Right lobe of liver (tissue), 6 donors: ENCODE measurements at places on chromosomes 6 and 20. TPM values are rescaled to one million over a fixed set of nuclear protein-coding genes. Genes with fewer than 3 reads are reported as not detected.

GRCh38 chr6:39927159-39927558, 7.1 kb downstream of the MOCS1 start:
- no peak overlapping the region for H3K27ac ChIP-seq
- H3K4me3 ChIP-seq: no peak overlapping the region
- H3K4me1 ChIP-seq: peaks cover 40% of the 10 kb centered on the region
- no peaks in the 10 kb centered on the region for H3K27me3 ChIP-seq
- peaks cover 14% of the 10 kb centered on the region for H3K36me3 ChIP-seq

Gene HLA-G
- total RNA-seq: not detected

Gene IMPG1
- total RNA-seq: not detected

DNA sequence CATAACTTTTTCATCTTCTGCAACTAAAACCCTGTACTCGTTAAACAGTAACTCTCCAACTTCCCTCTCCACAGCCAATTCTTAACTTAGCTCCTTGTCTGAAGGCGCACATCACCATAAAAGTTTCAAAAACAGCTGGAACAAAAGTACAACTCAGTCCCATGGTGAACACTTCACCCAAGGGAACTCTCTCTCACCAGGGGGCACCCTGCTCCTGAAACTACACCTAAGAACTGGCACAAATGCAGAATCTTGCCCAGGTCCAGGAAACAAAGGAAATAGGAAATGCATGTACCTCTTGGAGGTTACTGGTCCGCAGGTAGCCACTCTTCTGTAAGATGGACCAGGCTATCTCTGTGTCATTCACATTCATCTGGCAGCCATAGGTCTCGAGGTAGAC, 6.6 kb downstream of the CDK5RAP1 start:
- H3K27me3 ChIP-seq: no peaks in the 10 kb centered on the region
- DNase-seq: no peak
- no peak overlapping the region for H3K27ac ChIP-seq

Gene METTL24
- total RNA-seq: 0.53 TPM

Gene PXMP4
- total RNA-seq: 14.1 TPM

Gene HLA-DQA2
- total RNA-seq: 0.25 TPM

DNA sequence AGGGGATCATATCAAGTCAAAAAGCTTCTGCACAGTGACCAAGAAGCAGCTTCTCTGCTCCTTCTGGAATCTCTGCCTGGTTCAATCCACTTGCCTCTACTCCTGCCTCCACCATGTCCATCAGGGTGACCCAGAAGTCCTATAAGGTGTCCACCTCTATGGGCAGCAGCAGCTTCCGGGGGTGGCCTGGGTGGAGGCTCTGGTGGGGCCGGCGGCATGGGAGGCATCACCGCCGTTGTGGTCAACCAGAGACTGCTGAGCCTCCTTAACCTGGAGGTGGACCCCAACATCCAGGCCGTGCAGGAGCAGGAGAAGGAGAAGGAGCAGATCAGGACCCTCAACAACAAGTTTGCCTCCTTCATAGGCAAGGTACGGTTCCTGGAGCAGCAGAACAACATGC, 159.3 kb downstream of the PRKN start:
- H3K36me3 ChIP-seq: no peaks in the 10 kb centered on the region
- DNase-seq: no peak
- H3K27me3 ChIP-seq: no peaks in the 10 kb centered on the region
- no peak overlapping the region for H3K4me3 ChIP-seq
- no peaks in the 10 kb centered on the region for H3K4me1 ChIP-seq

DNA sequence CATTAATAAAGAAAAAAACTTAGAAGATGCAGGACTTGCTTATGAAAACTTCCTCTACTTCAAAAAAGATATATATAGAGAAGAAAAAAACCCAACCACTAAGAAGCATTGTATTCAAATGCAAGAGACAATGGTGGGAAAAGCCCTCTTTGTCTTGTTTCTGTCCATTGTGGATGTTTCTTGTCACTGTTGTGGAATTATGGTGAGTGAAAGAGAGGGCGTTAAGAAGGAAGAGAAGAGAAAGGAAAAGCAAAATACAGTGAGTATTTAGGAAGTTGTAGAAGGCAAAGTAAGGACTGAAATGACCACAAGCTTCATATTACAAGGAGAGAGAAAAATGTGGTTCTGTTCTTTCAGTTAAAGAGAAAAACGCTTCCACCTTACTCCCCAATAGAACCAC, 14.1 kb upstream of the THBD start:
- no peaks in the 10 kb centered on the region for H3K4me1 ChIP-seq
- no peaks in the 10 kb centered on the region for H3K27me3 ChIP-seq
- no peak overlapping the region for H3K4me3 ChIP-seq
- no peak for DNase-seq
- no peak overlapping the region for H3K27ac ChIP-seq

Gene PPP1R16B
- 1.9 TPM for total RNA-seq

GRCh38 chr6:129006724-129007514, 124.0 kb downstream of the LAMA2 start:
- no peaks in the 10 kb centered on the region for H3K27me3 ChIP-seq
- H3K27ac ChIP-seq: no peak overlapping the region
- no peak for DNase-seq
- H3K4me3 ChIP-seq: no peak overlapping the region
- H3K36me3 ChIP-seq: no peaks in the 10 kb centered on the region

DNA sequence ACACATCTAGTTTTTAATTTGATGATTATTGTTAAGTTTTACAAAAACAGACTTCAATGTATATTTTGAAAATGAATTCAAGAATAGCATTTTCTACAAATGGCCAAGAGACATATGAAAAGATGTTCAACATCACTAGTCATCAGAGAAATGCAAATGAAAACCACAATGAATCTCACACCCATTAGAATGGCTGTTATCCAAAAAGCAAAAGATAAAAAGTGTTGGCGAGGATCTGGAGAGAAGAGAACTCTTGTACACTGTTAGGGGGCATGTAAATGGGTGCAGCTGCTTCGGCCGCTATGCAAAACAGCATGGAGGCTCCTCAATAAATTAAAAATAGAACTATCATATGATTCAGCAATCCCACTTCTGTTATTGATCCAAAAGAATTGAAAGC, 185.8 kb upstream of the CCN2 start:
- no peaks in the 10 kb centered on the region for H3K27me3 ChIP-seq
- no peaks in the 10 kb centered on the region for H3K4me1 ChIP-seq
- H3K27ac ChIP-seq: no peak overlapping the region
- no peaks in the 10 kb centered on the region for H3K36me3 ChIP-seq
- no peak for DNase-seq

Gene BPIFB4
- not detected for total RNA-seq

Gene KDM1B
- total RNA-seq: 9.5 TPM

GRCh38 chr6:130978660-130979396, 84.2 kb downstream of the EPB41L2 start:
- H3K4me3 ChIP-seq: no peak overlapping the region
- no peaks in the 10 kb centered on the region for H3K36me3 ChIP-seq
- no peak for DNase-seq
- H3K4me1 ChIP-seq: no peaks in the 10 kb centered on the region
- H3K27ac ChIP-seq: no peak overlapping the region

- H3K4me3 ChIP-seq: no peak overlapping the region
- H3K4me1 ChIP-seq: no peaks in the 10 kb centered on the region
- no peak for DNase-seq
- peaks cover 19% of the 10 kb centered on the region for H3K36me3 ChIP-seq
- H3K27ac ChIP-seq: no peak overlapping the region
Observed at GRCh38 chr6:169710009-169710408, 8.1 kb downstream of the C6orf120 start.

Gene EPB41L1
- total RNA-seq: 13.2 TPM

Gene SMLR1
- total RNA-seq: 23.7 TPM

- H3K36me3 ChIP-seq: no peaks in the 10 kb centered on the region
- peak overlapping the region; percentile 78 for H3K4me3 ChIP-seq
- no peaks in the 10 kb centered on the region for H3K27me3 ChIP-seq
- H3K4me1 ChIP-seq: peaks cover 11% of the 10 kb centered on the region
- peak overlapping the region; percentile 96 for H3K27ac ChIP-seq
Observed at GRCh38 chr6:109008054-109008453, 86.6 kb downstream of the SESN1 start.

Gene RHAG
- total RNA-seq: not detected

Gene TMEM244
- total RNA-seq: not detected

GRCh38 chr6:40171343-40171742, 237.1 kb upstream of the MOCS1 start:
- H3K4me3 ChIP-seq: no peak overlapping the region
- H3K4me1 ChIP-seq: no peaks in the 10 kb centered on the region
- DNase-seq: no peak
- H3K27me3 ChIP-seq: no peaks in the 10 kb centered on the region
- no peak overlapping the region for H3K27ac ChIP-seq
- no peaks in the 10 kb centered on the region for H3K36me3 ChIP-seq

GRCh38 chr6:167990016-167990945, 7.2 kb upstream of the KIF25 start:
- no peak overlapping the region for H3K4me3 ChIP-seq
- H3K27me3 ChIP-seq: no peaks in the 10 kb centered on the region
- no peaks in the 10 kb centered on the region for H3K4me1 ChIP-seq
- no peak for DNase-seq
- no peaks in the 10 kb centered on the region for H3K36me3 ChIP-seq

Gene DEFB112
- total RNA-seq: not detected

DNA sequence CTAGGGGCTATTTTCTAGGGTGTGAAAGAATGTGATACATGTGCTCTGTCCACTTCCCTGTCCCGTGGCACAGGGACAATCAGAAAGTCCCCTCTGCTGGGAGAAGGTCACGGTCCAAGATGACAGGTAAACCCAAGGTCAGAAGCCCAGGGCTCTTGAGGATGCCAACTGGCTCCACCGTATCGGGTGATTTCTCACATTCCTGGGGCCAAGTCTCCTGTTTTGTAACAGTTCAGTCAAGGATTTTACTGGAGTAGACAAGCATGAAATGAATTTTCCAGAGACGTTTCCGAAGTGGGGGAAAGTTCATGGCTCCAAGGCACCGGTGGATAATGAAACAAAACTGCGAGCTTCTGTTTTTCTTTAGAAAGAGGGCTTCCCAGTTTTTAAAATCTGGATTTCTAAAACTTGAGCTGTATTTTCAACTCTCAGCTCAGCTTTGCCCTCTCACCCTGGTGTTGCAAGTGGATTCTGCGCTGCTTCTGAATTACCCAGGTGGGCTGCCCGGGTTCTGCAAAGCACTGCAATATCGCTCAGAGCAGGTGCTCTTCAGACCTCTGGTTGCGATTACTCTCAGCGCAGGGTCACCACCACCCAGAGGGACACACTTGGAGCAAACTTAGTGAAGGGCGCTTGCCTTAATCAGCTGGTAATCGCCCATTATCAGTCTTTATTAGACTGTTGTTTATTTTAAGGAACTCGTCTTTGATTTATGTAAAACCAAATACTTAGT, 64.4 kb upstream of the TMEM170B start:
- no peak overlapping the region for H3K27ac ChIP-seq
- no peaks in the 10 kb centered on the region for H3K36me3 ChIP-seq
- no peak for DNase-seq
- peak overlapping the region; percentile 43 for H3K4me3 ChIP-seq
- H3K4me1 ChIP-seq: no peaks in the 10 kb centered on the region

Gene GMDS
- 28.2 TPM for total RNA-seq

GRCh38 chr6:43952746-43953145, 174.5 kb downstream of the MRPL14 start:
- DNase-seq: peak; percentile 45
- H3K27me3 ChIP-seq: no peaks in the 10 kb centered on the region
- no peak overlapping the region for H3K27ac ChIP-seq
- H3K4me1 ChIP-seq: peaks cover 17% of the 10 kb centered on the region

GRCh38 chr6:135568379-135568778, 70.8 kb upstream of the AHI1 start:
- H3K27me3 ChIP-seq: no peaks in the 10 kb centered on the region
- no peak overlapping the region for H3K4me3 ChIP-seq
- no peak overlapping the region for H3K27ac ChIP-seq
- no peak for DNase-seq
- H3K4me1 ChIP-seq: no peaks in the 10 kb centered on the region

Gene FOXA2
- total RNA-seq: 11.8 TPM

DNA sequence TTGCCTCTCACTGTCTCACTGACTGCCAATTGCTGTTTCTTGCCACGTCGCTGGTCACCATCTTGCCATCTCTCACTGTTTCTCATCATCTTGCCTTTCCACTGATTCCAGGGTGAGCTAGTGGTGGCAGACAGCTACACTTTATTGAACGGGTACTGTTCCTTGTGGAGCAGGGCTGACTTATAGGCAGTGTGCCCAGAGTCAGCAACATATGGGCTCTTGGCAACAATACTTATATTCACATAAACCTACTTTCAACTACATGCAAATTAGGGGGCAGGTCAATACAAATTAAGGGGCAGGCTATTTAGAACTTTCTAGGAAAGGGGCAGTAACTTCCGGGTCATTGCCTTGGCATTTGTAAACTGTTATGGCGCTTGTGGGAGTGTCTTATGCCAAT, 186.2 kb upstream of the SYNDIG1 start:
- H3K27me3 ChIP-seq: no peaks in the 10 kb centered on the region
- H3K4me1 ChIP-seq: no peaks in the 10 kb centered on the region
- no peaks in the 10 kb centered on the region for H3K36me3 ChIP-seq
- no peak for DNase-seq
- no peak overlapping the region for H3K27ac ChIP-seq
- no peak overlapping the region for H3K4me3 ChIP-seq

DNA sequence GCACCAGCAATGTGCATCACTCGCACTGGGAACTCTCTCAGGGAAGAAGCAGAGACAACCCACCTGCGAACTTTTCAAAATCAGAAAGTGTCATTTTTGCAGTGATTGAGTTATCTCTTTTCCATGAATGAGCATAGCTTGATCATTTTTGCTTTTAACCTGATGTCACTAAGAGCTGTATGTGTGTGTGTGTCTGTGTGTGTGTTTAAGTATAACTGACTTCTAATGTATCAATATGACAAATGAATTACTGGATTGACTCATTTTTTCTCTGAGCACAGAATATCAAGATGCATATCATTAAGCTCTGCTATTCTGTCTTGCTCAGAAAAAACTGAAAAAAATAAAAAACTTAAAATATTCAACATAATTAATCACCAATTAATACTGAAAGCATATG, 548.9 kb upstream of the MARCKS start:
- H3K27ac ChIP-seq: no peak overlapping the region
- H3K36me3 ChIP-seq: no peaks in the 10 kb centered on the region
- no peaks in the 10 kb centered on the region for H3K27me3 ChIP-seq

DNA sequence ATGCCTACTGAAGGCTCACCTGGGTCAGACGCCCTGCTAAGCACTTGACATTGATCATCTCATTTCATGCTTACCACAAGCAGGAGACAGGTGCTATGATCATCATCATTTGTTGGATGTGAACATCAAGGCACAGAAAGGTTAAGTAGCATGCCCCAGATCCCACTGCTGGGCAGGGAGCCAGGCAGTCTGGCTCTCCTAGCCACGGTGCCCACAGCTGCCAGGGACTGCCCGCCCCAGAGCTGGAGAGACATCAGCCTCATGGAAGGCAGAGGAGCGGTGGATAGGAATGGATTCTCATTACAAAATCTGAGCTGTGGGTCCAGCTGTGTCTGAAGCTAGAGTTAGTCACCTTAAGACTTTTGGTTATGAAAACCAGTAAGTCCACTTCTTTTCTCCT, 3.6 kb downstream of the SULF2 start:
- no peak overlapping the region for H3K27ac ChIP-seq
- DNase-seq: no peak
- H3K4me3 ChIP-seq: no peak overlapping the region
- H3K4me1 ChIP-seq: no peaks in the 10 kb centered on the region
